ENCODE measurements at places on chromosomes 7 and 10.

DNA sequence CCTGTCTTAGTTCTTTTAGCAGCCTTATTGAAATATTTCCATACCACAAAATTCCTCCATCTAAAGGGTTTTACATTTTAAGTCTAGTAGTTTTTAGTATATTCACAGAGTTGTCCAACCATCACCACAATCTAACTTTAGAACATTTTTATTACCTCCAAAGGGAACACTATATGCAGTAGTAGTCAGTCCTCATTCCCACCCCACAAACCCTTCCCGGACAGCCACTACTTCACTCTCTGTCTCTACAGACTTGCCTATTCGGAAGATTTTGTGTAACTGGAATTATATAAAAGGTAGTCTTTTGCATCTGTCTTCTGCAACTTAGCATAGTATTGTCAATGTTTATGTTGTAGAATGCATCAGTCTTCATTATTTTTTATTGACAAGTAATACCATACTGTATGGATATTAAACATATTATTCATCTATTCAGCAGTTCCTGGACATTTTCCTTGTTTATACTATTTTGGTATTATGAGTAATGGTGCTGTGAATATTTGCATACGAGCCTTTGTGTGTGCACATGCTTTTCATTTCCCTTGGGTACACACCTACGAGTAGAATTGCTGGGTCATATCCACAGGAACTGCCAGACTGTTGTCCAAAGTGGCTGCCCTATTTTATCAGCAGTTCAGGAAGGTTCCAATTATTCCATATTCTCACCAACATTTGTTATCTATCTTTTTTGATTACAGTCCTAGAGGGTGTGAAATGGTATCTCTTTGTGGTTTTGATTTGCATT is 60.9 kb upstream of the LANCL2 start:
- DNase-seq, result no peak

DNA sequence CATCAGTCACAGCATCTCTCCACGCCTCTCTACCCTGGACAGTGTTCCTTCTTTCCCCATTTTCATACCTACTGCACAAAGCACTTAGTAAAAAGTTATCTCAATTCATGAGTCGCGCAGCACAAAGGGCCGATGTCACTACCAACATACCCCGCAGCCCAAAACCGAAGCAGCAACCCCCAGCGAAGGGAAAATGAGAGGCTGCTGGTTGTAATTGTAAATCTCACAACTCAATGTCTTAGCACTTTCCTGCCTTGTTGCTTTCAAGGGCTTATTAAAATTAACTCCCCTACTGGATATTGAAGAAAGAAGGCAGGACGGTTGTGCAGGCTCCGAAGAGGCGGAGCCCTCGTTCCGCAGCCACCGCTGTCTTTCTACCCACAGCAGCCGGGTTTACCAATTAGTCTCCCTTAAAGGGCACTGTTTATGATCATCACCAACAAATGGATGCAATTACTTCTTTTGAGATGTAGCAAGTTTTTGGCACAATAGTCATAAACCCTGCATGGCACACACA is 6.5 kb downstream of the DIP2C start:
- no peak for DNase-seq

DNA sequence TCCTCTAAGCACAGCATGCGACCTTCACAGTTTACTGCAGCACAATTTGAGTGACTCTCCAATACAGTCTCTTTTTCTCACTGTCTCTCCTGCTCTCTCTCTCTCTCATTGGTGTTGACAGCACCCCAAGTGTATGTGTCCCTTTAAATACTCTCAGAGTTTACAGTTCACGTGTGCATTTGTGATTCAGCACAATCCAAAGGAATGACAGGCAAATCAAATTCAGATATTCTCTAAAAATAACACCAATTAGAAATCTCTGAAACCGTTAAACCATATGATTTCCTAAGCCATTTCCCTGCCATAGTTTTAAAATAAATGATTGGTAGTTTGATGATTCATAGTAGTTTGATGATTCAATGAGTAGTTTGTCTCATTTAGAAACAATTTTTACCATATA is 104.0 kb upstream of the GAD2 start:
- DNase-seq, result no peak

DNA sequence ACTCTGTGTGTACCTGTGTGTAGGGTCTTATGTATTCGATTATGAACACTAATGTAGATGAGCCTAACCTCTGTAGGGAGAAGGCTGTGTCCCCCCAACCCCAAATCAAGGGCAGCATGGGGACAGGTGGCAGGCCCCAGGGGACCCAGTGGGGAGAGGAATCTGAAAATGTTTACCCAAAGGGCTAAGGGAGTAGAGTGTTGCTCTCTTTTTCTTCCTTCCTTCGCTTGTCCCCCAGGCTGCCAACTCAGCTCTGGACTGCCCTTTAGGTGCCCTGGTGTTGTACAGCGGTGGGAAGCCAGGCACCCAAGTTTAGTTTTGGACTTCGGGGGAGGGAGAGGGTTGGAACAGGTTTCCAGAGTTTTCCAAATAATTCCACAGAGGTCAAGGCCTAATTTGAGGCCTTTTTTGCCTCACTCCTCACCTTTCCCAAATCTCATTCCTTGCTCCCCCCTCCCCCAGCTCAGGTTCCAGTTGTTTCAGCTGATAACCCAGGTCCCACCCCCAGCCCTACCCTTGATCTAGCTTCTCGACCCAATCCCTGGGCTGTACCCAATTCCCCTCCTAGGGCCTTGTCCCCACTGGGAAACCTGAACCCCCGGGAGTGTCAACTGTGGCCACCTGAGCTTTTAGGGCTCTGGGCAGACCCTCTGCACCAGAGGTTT is 9.1 kb upstream of the PAX2 start:
- DNase-seq, result no peak

- no peak for DNase-seq
Measured at GRCh38 chr7:113548137-113548536, 370.7 kb downstream of the PPP1R3A start.

- DNase-seq, result no peak
Measured at GRCh38 chr7:142801601-142802295, 31.0 kb downstream of the PRSS2 start.

DNA sequence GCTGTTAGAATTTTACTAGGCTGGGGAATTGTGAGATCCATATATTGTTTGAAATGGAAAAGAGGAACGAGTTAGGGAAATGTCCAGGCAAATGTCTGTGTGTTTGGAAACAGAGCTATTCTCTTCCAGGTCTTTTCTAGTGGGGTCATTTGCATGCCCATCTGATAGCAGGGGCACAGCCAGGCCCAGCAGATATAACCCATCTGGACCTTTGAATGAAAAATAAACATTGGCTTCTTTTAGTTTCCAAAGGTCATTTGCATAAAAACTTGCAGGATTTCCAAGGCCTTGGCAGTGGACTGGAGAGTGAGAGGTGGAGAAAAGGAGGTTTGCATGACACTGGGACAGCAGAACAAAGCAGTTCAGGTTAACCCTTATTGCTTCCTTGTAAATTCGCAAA is 188.0 kb upstream of the GPR26 start:
- DNase-seq, result no peak

GRCh38 chr10:126469692-126470091 is 81.4 kb upstream of the ADAM12 start:
- no peak for DNase-seq

- no peak for DNase-seq
Measured at GRCh38 chr7:22074897-22075296, 129.2 kb upstream of the CDCA7L start.

- no peak for DNase-seq
Measured at GRCh38 chr7:51236470-51237132, 80.0 kb downstream of the COBL start.

DNA sequence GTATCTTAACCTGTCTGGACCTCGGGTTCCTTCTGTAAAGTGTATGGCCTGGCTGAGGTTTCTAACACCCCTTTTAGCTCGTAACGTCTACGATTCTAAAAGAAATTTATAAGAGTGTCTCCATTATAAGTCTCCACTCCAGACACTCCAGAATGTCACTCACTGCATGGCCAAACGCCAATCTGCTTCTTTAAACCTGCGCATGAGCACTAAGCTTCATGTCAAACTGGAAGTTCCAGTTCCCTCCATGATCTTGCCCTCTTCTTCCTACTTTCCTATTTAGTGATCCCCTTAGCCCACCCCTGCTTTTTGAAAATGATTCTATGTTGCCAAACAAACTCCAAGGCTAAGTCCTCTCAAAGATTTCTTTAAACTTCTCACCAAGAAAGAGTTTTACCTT is 241.4 kb upstream of the NPVF start:
- DNase-seq, result no peak

DNA sequence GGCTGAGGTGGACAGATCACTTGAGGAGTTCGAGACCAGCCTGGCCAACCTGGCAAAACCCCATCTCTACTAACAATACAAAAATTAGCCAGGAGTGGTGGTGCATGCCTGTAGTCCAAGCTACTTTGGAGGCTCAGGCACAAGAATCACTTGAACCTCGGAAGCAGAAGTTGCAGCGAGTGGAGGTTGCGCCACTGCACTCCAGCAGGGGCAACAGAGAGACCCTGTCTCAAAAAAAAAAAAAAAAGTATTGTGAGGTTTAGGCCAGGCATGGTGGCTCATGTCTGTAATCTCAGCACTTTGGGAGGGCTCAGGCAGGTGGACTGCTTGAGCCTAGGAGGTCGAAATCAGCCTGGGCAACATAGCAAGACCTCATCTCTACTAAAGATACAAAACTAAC is 16.0 kb downstream of the TET1 start:
- no peak for DNase-seq

DNA sequence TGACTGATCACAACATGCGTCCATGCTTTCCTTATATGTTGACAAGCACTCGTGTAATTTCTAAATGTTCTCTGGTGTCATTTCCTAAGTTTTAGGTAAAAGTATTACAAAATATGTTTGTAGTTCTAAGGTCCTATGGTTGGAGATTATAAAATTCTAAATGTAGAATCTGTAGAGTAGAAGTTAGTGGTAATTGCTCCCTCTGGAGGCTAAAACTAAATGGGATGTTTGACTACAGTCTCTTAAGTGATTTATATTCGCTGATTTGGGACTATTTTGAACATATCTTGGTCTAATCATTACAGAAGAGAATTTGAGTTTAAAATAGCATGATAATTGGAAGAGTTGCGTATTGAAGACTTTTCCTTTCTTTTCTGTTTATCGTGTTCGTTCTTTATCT is 74.1 kb downstream of the ZMYND11 start:
- DNase-seq, result no peak

- no peak for DNase-seq
Measured at GRCh38 chr7:45593121-45593541, 19.0 kb downstream of the ADCY1 start.

DNA sequence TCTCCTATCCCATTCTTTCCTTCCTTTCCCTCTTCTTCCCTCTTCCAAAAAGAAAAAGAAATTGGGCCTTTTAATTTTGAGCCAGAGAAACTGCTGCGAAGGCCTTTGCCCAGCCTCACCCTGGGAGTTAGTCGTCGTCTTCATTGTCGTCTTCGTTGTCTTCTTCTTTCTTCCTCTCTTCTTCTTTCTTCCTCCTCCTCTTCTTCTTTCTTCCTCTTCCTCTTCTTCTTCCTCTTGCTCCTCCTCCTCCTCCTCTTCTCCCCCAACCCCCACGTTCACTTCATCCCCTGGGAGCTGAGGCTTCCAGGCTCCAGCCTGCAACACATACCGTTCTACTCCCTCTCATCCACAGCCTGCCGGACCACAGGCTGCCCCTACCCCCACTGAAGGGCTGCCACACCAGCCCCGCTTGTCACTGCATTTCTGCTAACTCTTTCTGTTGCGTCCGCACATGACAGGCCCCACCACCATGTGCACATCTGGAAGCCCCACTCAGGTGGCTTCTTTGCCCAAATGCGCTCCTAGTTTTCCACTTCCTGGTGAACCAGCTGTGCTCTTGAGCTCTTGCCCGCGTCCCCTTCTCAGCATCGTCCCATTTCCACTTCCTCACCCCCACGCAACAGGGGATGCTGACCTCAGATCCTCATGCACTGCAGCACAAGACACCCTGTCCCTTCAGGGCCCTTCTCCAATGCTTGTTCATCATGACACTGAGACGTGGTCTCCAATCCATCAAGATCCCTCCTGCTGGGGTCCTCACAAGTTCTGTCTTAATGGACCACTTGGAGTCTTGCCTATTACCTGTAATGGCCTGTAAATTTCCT is 94.9 kb upstream of the SH2B2 start:
- no peak for DNase-seq

DNA sequence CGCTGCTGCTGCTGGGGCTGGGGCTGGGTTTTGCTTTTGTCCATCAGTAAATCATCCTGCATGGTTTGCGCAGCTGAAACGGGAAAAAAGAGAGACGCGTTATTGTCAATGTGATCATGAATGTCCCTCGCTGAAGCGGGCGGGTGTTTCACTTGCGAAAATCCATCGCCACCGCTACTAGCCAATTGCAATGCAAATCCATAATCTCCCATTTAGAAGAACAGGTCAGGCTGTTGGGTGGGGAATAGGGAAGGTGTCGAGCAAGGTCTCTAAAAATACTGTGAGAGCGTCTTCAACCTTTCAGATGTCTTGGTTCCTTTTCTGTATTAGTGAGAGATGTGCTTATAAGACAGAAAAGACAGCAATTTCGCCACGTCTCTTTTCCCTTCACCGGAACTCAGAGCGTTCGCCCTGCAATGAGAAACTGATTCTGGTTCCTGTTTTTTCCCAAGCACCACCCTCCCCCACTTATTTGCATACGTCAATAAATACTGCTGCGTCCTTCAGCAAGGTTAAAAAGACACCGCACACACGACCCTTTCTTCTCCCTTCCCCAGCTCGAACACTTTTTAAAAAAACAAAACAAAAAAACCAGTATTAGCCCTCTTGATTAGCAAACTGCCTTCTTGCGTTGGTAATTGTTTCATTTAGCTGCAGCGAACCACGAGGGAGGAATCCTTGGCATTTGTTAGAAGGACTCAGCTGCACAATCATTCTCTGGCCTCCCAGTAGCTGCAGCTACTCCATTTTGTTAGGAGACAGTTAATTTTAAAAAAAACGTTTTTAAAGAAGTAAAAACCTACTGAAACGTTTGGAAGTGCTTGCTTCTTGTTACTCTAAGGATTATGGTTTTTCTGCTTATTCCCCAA is 50.4 kb downstream of the CPEB3 start:
- DNase-seq, result peak; percentile 22

GRCh38 chr7:156776527-156776926 is 116.5 kb downstream of the LMBR1 start:
- no peak for DNase-seq

Data from stimulated activated CD4-positive, alpha-beta T cell treated with anti-CD3 and anti-CD28 coated beads, Interleukin-2, amount 100 ng/mL, for 24 hours (primary cell).